ENCODE measurements at places on chromosomes 13 and 19.

DNA sequence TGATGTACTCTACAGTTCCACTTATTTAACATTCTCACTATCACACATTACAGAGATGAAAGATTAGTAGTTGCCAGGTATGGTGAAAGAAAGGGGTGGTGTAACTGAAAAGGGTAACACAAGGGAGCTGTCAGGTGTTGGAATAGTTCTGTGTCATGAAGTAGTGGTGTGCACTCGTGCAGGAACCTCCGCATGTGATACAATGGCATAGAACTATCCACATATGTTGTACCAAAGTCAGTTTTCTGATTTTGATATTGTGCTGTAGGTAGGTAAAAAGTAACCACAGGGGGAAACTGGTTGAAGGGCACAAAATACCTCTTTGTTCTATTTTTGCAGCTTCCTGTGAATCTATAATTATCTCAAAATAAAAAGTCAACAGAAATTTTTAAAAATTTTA is 24.4 kb upstream of the RPL21 start:
- no peak for DNase-seq

DNA sequence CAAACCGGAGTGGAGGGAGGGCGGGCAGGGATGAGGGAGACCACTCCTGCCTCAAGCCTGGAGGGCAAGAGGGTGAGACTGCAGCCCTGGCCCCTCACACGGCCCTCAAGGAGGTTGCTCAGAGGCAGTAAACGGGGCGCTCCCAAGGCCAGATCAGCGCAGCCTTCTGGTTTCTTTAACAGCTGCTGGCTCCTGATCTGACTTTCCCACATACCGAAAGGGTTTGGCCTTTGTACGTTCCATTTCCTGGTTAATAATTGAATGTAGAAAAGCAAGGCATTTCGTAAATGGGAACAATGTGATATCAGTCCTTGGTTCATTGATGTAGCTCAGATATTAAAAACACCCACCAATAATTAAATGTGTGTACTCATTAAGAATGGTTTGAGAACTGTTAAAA is 71.5 kb downstream of the GGACT start:
- DNase-seq: no peak

DNA sequence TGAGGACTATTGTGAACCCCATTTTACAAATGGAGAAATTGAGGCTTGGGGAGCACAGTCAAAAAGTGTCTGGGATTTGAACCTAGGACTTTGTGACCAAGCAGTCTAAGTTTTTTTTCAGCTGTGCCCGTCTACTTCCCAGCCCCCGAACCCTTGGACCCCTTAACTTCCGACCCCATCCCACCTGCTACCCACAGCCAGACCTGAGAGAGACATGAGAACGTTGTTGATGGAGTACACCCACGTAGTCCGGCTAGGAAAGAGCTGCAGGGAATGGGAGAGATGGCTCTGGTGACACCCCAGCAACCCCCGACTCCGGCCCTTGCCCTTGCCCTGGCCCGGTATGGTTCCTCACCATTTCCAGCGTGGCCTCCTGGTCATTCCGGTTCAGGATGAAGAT is 18.0 kb downstream of the MAP4K1 start:
- DNase-seq: no peak

DNA sequence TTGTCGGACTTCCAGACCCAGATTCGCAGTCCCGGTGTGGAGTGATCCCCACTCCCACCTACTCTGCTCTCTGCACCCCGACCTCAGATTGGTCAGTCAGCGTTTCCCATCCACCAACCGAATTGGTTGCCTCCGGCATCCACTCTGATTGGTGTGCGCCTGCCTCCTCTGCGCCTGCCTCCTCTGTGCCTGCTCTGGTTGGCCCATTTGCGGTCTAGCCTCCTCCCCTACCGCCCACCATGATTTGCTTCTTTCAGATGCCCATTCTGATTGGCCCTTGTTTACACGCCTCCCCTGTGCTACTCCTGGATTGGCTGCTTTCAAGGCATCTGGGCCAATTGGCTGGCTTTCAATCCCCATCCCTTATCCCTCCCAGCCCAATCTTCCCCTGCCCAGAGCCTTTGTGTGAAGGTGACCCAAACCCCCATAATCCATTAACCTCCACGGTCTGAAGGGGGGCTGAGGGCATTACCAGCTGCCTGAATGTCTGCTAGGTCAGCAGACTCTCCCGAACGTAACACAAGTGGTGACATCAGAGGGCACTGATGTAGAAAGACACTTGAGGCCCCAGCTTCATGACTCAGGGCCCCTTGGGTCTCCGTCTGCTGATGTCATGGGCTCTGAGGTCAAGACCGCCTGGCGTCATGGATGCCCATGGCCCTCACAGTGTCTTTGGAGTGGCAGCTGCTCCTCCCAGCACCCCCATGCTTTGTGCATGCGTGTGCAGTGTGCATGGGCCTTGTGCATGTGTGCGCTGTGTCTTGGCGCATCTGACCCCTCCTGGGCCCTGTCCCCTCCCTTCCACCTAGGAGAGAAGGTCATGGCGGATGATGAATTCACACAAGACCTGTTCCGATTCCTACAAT is 80.4 kb downstream of the MAP4K1 start:
- no peak for DNase-seq

DNA sequence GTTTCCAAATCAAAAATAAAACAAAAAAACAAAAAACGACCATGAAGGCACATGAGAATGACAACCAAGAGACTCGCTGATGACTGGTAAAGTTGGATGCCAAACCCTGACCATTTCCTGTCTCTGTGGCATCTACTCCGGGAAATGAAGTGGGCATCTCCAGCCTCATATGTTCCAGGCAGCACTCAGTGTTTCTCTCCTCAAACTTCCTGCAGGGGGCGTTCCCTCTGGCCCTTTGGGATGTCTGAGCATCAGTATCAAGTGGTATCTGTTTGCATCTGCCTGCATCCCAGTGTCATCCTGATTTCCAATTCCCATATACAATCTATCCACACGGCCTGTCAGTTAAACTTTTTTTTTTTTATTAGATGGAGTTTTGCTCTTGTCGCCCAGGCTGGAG is 9.8 kb upstream of the SIGLEC12 start:
- DNase-seq: no peak

DNA sequence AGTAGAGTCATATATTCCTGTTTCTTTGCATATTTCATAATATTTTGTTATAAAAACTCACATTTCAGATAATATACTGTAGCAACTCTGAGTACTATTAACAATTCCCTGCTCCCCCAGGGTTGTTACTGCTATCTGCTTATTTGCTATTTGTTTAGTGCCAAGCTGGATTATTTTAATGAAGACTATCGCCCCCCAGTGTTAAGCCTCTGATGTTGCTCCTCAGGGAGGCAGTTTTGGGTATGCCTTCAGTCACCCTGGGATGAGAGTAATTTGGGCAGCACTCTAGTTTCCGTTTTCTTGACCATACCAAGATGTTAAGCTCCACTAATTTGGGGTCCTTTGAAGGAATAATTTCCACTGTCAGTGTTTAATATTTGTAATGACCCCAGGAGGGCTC is 46.0 kb downstream of the MICU2 start:
- no peak for DNase-seq

DNA sequence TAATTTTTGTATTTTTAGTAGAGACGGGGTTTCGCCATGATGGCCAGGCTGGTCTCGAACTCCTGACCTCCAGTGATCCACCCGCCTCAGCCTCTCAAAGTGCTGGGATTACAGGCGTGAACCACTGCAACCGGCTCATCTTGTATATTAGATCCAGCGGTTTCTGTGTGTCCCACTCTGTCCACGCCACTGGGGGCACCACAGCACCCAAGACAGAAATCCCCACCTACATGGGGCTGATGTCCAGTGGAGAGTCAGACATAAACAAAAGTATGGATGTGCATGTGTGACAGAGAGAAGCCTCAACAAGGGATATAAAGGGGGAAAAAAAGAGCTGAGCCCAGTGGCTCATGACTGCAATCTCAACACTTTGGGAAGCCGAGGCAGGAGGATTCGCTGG is 65.8 kb upstream of the ADGRE5 start:
- no peak for DNase-seq

GRCh38 chr13:109704771-109705635 is 81.4 kb downstream of the IRS2 start:
- no peak for DNase-seq

- peak; percentile 44 for DNase-seq
These were observed 24.1 kb upstream of the ASPDH start for GRCh38 chr19:50537769-50538230.

DNA sequence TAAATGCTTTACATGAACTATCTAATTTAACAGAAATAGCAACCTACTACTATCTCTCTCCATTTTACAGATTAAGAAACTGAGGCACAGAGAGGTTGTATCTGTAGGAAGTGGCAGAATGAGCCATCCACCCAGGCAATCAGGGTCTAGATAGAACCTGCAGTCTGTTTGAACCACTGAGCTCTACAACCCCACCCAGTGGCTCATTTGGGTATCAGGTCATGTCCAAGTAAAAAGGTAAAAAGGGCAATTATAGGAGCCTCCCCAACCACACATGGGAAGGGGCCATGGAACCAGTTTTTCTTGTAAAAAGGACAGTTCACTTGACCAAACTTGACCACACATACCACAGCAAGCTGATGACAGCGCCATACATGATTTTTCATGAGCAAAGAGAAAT is 92.9 kb upstream of the SGCG start:
- DNase-seq: no peak

GRCh38 chr13:112790735-112791641 is 101.2 kb downstream of the ATP11A start:
- DNase-seq: no peak

DNA sequence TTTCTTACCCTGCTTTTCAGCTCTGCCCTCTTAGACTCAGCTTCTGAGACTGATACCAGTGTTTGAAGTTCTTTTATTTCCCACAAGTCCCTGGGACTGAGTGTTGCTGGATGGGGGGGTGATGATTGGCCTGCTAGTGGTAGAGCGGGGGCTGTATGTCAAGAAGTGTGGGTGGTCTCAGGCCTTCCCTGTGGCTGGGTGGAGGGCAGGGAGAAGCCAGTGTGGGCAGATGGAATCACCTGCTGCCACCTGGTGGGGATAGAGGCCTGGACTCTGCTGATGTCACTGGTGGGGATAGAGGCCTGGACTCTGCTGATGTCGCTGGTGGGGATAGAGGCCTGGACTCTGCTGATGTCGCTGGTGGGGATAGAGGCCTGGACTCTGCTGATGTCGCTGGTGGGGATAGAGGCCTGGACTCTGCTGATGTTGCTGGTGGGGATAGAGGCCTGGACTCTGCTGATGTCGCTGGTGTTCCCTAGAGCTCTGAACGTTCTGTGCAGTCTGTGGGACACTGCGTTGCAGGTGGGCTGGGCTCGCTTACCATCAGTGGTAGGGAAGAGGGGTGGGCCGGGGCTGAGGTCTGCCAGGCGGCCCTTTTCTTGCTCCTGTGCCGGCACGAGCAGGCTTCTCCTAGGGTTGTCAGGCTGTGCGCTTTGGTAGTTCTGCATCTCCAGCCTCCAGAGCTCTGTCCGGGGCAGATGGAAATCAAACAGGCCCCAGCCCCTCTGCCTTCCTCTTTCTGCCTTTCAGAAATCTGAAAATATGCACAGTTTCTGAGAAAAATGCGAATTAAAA is 101.3 kb downstream of the ARHGEF7 start:
- DNase-seq: no peak

DNA sequence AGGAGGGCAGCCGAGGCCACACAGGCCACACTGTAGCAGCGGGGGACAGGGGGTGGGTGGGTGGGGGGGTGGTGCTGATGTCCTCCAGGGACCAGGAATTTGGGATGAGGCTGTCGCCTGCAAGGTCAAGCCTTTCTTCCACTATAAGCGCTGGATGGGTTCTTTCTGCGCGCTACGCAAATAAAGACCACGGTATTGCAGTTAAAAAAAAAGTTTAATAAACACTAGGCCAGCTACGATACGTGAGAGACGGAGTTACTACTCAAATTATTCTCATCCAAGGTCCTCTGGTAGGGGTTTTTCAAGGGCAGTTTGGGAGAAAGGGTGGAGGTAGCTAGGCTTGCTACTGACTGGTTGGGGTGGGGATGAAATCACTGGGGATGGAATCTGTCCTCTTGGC is 508 bp upstream of the ZNF44 start:
- no peak for DNase-seq

DNA sequence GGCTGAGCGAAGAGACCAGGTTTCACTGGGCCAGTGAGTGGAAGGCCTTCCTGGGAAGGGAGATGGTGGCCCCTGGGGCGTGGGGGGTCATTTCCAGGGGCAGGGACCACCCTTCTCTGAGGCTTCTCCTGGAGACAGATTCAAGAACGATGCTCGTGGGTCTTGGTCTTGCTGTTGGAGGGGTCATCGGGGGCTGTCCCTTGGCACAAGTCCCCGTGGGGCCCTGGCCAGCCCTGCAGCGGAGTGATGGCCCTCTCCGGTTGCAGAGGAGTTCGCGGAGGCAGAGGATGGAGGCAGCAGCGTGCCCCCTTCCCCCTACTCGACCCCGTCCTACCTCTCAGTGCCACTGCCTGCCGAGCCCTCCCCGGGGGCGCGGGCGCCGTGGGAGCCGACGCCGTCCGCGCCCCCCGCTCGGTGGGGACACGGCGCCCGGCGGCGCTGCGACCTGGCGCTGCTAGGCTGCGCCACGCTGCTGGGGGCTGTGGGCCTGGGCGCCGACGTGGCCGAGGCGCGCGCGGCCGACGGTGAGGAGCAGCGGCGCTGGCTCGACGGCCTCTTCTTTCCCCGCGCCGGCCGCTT is 4.8 kb downstream of the TTC9B start:
- DNase-seq: no peak

GRCh38 chr13:46667687-46668281 is 114.8 kb downstream of the LRCH1 start:
- no peak for DNase-seq

DNA sequence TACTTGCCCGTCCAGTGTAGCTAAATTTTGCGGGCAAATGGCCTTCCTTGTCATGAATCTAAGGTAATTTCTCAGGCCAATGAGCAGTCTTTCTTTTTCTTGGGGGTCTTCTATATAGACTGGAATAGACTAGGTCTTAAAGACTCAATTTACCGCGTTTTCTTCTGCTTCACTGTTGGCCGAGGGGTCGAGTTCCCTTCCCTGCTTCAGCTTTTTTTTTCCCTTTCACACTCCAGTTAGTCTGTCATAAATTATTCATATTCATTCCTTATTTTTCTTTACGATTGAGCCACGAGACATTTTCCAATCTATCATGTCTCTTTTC is 276 bp downstream of the ALG11 start:
- DNase-seq: no peak

- DNase-seq: no peak
These were observed 34.9 kb downstream of the PAK4 start for GRCh38 chr19:39160523-39160861.

DNA sequence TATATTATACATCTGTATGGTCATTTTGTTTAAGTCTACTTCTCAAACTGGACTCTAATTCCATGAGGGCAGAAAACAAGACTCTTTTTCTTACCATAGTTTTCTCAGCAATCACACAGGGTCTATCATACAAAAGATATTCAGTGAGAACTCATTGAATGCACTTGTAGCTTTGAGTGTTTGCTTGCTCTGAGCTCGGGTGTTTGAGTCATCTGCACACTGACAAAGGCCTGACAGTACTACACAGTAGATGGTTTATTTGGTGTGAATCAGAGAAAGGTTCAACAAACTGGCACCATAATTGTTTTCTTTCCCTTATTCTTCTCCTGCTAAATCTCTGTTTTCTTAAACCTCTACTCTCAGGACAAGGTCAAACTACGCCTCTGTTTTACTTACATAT is 586.4 kb downstream of the LMO7 start:
- DNase-seq: no peak
